ENCODE measurements at places on chromosomes 11 and 22.

GRCh38 chr11:105324156-105324555 lies 184.6 kb upstream of the CARD18 start:
- no peak for DNase-seq

DNA sequence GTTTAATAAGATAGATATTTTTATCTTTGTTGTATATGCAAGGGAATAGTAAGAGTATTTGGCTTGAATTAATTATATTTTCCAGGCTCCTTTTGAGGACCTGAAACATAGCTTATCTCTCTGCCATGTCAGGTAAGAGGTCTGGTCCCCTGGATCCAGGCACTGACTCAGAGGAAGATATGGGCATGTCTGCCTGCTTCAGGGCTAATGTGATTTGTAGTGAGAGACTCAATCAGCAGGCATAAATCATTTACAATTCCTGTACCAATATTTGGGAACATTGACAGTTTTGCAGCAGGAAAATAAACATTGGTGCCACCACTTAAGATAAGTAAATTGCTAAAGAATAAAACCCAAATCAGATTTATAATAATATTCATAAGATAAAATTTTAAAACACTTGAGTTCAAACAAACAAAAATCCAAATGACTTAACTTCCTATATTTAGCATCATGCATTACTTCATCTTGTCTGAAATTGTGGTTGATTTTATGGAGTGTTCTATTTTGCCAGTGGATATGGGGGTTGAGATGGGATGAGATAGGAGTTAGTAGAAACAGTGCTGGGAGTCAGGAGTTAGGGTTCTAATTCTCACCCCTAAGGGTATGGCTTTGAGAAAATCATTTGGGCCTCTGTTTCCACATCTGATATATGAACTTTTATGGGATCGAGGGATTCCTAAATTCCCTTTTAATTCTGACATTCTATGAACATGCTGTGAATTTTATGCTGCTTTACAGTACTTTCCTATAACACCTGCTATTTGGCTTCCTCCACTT lies 5.1 kb upstream of the CALCA start:
- no peak for DNase-seq

DNA sequence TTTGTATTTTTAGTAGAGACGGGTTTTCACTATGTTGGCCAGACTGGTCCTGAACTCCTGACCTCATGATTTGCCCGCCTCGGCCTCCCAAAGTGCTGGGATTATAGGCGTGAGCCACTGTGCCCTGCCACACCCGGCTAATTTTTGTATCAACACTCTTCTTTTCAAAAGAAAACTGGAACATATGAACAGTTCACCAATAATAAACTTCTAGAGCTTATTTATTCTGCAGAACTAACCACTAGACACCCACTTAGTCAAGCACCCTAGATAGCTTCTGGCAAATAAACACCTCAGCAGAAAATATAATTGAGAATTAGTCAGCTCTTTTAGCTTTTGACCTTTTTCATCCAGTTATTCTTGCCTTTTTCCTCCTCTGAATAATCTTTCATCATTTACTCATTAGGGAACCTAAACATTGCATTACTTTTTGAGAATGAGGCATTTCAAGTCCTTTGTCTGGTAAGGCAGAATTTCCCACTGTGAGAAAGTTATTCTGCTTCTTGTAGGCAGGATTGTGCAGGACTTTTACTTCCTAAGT lies 27.3 kb upstream of the TMEM41B start:
- no peak for DNase-seq

DNA sequence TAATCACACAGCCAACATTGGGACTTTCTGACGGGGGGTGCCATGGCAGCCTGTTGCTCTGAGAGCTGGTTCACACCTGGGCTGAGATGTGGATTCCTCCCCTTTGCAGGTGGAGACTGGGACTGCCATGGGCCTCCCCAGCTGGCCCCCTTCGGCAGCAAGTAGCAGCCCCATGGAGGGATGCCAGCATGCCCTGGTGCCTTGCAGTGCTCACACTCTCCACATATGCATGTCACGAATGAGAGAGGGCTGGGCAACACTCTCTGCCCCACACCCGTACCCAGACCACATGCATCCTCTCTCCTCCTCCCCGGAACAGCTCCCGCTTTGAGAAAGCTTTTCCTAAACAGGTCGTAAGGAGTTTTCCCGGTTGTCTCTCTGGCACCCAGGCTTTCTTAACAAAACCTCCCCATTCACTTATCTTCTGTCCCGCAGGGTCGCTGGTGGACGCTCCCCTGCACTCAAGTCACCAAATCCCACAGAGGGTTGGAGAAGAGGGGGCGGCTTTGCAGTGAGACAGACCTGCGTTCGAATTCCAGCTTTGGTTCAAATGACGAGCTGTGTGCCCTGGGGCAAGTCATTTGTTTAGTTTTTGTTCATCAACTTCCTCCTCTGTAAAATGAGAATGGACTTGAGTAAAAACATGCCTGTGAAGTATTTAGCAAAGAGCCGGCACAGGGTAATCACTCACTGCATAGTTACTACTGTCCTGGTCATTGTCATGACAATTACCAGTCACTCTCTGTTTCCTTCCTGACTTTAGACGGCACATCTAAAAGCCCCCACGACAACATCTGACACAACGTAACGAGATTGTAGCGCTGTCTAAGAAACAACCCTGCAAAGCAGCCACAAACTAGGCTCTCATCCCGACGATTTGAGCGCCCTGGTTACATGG lies 231.3 kb upstream of the B3GAT1 start:
- no peak for DNase-seq

DNA sequence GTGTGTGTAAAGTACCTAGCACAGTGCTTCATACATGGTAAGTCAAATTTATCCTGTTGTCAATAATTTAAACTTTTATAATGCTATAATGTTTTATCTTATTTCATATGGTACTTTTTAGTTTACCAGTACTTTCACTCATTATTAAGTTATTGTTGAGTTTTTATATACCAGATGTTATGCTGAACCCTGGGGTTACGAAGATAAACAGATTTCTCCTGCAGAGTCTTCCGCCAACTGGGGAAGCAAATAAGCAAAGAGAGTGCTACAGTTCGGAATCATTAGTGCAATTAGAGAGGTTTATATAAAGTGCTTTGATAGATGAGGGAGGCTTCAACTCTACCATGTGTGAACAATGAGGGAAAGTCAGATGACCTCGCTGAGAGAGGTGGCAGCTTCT lies 362.3 kb downstream of the DYNC2H1 start:
- no peak for DNase-seq

DNA sequence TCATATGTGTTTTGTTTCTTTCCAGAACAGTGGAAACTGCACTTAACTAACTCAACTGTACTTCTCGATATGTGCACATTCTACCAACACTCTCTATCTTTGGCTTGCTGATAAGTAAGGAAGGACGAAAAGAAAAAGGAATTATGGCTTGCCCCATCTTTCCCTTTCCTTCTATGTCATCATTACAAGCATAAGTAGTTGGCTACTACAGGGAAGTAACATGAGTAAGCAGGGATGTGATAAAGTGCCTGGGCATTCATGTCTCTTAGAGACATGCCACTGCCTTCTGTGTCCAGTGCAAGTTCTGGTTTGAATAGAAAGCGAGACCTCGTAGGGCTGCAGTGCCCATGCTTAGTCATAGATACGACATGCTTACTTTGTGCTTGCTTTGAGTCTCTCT lies 342.5 kb downstream of the ETS1 start:
- no peak for DNase-seq

DNA sequence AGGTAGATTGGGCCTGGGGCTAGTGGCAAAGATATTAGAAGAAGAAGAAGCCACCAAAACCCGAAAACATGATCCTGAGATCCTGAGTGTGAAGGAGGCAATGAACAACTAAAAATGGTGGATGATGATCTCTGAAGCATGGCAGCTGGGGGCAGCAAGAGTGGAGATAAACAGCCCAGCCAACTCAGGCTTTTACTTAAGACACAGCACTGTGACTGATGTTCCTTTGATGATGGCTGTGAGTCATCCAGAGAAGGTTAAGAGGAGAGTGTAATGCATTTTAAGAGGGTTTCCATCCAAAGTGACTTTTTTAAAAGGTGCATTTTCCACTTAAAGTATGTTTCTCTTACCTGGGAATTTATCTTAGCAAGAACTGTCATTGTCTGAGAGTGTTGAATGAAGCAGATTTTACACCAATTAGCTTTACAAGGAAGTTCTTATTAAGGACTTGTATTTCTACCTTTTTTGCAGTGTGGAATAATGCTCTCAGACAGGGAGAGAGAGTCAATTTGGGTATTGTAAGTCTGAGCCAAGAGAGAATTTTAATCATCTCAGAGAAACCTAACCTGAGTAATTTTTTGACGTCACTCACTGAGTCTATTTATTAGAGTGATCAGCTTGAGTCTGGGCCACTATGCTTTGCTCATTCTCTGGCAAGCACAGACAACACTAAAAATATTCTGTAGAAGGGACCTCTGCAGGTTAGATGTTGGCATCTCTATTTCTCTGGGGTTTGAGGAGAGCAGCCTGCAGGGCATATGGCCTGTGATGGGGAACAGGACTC lies 14.1 kb upstream of the CALCB start:
- no peak for DNase-seq

- no peak for DNase-seq
These were observed 19.8 kb downstream of the SPECC1L start for GRCh38 chr22:24290459-24290858.

DNA sequence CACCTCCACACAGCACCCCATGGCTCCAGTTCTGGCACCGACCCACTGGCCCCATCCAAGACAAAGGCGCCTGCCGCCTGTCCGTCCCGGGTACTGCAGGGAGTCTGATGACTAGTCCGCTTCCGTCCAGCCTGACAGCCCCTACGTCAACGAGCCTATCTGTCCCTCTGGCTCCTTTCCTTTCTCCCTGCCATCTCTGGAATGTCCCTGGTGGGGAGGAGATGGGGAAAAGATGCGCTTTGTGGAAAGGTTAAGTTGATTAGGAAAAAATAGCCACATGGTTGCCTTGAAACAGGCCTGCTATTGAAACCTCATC lies 10.4 kb downstream of the PDGFB start:
- DNase-seq, result no peak

DNA sequence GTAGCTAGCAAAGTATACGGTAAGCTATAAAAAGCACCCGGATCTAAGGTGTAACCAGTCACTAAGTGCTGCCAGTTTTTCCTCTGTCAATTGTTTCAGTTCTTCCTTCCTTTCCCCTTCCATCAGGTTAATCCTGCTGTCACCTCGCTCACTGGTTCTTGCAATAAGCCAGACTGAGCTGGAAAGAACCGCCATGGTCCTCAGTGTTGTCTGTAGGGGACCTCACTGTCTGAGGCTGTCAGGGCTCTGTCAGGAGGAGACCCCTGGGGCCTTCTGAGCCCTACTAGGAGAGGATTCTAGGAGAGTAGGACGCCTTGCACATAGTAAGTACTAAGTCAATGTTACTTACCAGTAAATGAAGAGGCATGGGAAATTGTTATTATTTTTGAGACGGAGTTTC lies 1.4 kb upstream of the TBC1D22A start:
- DNase-seq, result no peak

- no peak for DNase-seq
These were observed 57.6 kb downstream of the RNF169 start for GRCh38 chr11:74806267-74806666.

DNA sequence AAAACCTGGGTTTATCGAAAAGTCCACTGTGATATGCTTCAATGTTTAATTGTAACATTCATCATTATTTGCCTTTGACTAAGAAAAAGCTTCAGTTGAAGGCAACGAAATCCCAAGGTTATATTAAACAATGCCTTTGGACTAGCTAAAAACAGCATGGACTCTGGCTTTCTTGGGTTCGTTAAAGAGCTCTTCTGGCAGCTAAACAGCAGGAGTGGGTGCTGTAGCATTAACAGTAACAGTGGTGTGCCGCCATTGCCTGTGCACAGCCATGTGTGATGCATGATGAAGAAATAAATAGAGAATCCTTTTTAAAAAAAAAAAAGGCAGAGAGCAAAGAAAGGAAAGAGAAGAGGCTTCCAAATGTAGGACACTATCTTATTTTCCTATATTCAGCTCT lies 406.6 kb upstream of the FAT3 start:
- DNase-seq, result no peak

DNA sequence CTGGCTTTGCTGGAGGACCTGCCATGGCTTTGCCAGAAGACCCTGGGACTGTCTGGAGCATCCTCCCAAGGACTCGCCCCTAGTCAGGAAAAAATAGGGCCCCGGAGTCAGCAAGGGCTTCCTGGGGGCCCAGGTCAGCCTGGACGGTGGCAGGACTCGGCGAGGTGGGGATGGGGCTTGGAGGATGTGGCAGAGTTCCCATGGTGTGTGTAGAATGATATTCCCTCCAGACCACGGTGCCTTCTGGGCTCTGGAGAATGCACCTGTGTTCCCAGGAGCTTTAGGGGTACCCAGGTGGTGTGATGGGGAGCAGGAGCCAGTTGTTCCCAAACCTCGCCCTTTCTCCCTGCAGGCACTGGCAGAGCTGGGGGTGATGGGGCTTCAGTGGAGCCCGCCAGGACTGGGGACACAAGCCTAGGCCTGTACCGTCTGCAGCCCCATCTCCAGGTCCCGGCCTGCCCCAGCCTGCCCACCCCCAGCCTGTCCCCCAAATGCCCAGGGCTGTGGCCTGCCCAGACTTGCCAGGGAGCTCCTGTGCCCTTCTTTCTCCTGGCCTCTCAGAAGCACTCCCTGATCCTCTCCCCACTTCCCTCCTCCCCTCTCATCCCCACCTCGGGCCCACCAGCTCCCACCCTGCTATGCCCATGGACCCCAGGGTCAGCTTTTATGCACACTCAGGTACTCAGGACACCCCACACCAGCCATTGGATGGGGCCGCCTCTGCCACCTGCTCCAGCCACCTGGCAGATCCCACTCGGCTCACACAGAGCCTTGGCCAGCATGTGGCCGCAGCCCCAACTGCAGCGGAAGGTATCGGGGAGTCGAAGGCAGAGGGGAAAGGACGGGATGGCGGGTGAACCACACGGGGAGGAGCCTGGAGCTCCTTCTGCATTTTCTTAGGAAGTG lies 82.1 kb downstream of the CDKN1C start:
- no peak for DNase-seq

- DNase-seq, result no peak
These were observed 78.3 kb downstream of the RPL27A start for GRCh38 chr11:8760896-8761295.

DNA sequence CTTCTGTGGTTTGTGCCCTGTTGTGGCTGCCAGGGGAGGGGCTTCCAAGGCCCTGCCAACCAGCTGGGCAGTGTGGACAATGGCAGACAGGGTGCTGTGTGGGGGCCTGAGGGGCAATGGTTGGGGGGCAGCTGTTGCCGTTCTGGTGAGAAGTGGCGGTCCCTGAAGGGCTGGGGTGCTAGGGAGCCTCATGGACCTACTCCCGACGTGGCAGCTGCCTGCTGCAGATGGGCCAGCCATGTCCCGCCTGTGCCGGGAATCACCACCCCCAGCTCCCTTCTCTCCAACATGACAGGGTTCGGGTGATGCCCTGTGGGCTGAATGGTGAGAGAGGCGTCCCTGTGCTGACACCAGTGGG lies 74.2 kb downstream of the KCNQ1 start:
- no peak for DNase-seq

- DNase-seq, result no peak
These were observed 41.8 kb upstream of the AMPD3 start for GRCh38 chr11:10413268-10413667.

- no peak for DNase-seq
These were observed 303.6 kb downstream of the SOX6 start for GRCh38 chr11:16052750-16053149.
